ENCODE measurements at places on chromosomes 16 and 17.
A peak's percentile ranks its signal among the peaks of the same experiment; 100 is the strongest.

DNA sequence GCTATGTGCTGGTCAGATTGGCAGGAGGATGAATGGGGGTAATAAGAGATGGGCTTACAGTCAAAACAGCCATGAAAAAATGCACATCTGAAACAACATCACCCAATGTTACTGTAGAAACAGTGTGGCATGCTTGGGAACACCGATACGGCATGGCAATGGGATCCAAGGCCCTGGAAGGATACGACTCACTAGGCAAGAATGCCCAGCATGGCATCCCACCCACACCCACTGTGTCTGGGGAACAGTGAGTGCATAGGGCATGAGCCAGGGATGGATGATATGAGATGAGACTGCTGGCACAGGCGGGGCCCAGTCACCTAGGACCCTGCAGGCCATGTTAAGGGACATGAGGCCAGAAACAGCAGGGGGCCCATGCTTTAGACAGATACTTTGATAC, 11.5 kb downstream of the TRIM25 start:
- DNase-seq: no peak

- DNase-seq: no peak
Observed at GRCh38 chr16:2745116-2745890, 7.1 kb upstream of the SRRM2 start.

- DNase-seq: no peak
Observed at GRCh38 chr16:87259431-87259830, 57.8 kb downstream of the C16orf95 start.

DNA sequence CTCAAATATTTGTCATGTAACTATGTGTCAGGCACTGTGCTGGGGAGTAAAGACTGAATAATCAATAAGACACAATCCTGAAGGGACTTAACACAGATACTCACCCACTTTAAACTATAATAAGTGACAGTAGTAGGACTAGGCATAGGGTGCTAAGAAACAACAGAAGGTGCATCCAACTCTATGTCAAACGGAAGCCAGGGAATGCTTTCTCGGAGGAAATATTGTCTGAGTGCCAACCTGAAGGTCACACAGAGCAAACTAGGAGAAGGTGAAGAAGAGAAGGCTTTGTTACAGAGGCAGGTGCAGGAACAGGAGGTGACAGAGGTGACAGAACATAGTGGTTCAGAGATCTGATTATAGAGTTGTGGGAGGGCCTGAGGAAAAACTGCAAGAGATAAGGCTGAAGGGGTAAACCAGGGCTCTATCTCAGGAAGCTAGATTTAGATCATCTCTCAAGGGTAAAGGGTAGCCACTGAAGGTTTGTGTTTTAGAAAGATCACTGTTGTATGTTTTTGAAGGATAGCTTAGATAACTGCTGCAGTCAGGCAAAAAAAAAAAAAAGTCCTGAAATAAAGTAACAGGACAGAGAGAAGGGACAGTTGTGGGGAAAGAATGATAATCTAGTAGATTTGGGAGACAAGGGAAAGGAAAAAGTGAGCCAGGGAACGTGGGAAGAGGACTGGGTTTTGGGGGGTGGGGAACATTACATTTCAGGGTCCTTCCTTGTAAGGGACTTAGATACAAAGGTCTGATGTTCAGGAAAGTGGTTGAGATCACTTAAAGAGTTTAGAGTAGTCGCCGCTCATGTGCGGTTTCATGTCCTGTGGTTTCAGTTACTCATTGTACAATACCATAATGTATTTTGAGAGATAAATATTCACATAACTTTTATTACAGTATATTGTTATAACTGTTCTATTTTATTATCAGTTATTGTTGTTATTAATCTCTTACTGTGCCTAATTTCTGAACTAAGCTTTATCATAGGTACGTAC, 85.6 kb upstream of the NETO2 start:
- peak; percentile 57 for DNase-seq

- DNase-seq: no peak
Observed at GRCh38 chr17:75485688-75486087, 29.3 kb downstream of the TMEM94 start.

DNA sequence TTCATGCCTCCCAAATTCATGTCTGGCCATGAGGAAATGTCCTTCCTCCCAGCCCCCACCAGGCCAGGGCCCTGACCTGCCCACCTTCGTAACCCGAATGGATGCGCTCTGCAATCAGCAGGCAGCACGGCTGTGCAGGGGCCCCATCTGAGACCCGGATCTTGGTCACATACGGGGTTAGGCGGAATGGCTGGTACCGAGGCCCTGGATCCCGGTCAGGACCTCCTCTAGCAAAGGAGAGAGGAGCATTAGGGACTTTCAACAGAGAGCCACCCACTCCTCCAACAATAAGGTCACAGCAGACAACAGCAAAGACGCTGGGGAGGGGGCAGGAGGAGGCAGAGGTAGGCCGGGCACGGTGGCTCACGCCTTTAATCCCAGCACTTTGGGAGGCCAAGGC, 3.6 kb downstream of the PER1 start:
- no peak for DNase-seq

GRCh38 chr16:66159987-66160386, 206.5 kb upstream of the CDH5 start:
- DNase-seq: no peak

GRCh38 chr16:22739077-22739476, 74.9 kb upstream of the HS3ST2 start:
- peak; percentile 29 for DNase-seq

DNA sequence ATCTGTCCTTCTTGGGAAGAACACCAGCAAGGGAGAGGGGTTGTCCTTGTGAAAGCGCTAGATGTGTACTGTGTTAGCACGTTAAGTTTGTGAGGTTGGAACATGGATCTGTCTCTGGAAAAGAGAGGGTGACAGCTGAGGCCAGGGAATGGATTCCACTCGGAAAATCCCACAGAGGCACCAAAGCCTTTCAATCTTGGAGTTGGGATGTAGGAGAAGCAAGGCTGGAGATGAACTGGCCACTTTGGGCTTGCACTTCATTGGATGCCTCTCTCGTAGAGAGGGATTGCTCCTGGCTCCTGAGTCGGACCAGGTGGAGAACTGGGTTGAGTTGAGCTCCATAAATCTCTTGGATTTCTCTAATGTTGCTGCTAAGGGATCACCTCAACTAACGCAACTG, 67.2 kb downstream of the CCDC182 start:
- no peak for DNase-seq

- DNase-seq: no peak
Observed at GRCh38 chr16:15876503-15876902, 11.9 kb downstream of the CEP20 start.

GRCh38 chr16:67936124-67936879, at the start of gene PSMB10:
TSS of gene PSMB10 (minus strand) at chr16:67936850. CDS start at chr16:67936749, 101 bp downstream.
- peak; percentile 81 for DNase-seq

GRCh38 chr16:4704913-4705312, 11.6 kb downstream of the NUDT16L1 start:
- no peak for DNase-seq

DNA sequence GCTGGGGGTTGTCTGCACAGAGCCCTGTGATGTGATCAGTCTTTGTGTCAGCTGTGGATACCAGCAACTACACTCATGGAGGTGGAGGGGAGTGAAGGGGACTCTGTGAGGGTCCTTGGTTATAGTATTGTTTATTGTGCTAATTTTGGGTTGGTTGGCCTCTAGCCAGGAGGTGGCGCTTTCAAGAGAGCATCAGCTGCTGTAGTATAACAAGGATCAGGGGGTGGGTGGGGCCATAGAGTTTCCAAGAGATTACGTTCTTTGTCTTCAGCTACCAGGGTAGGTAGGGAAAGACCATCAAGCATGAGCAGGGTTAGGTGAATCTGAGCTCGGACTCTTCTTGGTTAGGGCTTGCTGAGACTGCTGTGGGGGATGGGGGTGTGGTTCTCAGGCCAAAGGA, 97.1 kb upstream of the HS3ST3A1 start:
- no peak for DNase-seq

- peak; percentile 55 for DNase-seq
Observed at GRCh38 chr17:40553694-40554534, 11.4 kb downstream of the CCR7 start.

DNA sequence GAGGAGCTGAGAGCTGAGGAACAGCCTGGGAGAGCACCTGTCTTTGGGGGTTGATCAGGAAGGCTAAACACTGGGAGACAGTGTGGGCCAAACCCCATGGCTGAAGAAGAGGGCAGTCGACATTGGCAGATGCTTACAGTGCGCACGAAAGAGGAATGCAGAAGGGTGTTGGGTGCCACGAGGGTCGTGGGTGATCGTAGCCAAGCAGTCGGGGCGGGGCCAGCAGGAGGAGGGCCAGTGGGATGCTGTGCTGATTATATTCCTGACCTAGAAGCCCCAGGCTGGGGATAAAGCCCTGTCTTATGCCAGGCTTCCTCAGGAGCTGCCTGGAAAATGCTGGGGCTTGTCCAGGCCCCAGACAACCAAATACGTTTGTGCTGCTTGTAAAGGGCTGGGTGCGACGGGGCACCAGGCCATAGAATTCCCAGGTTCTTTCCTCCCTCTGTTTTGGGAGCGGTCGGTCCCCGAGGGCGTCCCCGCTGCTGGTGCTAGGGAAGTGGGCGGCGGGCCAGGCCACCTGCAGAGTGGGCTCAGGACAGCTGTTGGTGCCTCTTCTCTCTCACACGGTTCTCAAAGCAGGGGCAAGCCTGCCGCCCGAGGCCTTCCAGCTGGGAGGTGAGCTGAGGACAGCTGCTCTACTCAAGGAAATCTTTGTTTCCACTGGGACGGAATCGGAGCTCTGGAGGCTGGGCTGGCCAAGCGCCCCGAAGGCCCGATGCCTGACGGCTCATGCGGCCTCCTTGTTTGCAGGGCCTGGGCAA, 10.0 kb downstream of the C1QTNF1 start:
- DNase-seq: no peak

DNA sequence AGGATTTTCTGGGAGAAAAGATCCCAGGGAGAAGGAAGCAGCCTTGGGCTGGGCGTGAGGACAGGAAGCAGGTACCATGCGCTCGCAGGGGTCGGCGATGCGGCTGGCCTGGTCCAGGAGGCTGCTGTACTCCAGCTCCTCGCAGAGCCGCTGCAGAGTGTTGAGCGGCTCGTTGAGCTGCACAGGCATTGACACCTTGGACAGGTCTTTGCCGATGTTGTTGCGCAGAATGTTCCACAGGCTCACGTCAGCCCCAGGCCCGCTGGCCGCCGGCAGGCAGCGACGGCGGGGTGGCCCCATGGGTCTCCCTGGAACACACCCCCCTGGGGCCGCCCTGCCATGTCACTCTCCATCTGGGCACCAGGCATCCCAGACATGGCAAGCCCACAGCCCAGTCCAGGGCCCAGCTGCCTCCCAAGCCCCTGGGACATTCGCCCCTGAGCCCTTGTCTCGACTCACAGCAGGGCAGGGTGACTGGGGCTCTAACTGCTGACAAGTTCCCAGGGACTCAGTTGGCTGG, 8.0 kb downstream of the OSBPL7 start:
- no peak for DNase-seq

DNA sequence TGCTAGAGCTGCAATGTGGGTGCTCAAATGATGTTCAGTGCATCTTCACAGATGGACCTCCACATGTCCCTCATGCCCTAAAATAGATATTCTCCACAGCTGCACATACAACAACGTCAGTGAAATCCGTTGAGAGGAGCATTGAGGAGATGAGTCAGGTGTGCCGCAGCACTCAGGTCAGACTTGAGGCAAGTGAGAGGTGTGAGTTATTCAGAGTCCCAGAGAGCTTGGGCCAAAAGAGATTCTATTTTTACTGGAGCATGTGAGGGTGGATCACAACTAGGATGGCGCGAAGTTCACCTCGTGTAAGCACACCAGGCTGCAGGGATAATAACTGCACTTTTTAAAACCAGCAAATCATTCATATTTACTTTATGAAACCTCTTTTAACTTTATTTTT, 645.3 kb downstream of the MAF start:
- no peak for DNase-seq

DNA sequence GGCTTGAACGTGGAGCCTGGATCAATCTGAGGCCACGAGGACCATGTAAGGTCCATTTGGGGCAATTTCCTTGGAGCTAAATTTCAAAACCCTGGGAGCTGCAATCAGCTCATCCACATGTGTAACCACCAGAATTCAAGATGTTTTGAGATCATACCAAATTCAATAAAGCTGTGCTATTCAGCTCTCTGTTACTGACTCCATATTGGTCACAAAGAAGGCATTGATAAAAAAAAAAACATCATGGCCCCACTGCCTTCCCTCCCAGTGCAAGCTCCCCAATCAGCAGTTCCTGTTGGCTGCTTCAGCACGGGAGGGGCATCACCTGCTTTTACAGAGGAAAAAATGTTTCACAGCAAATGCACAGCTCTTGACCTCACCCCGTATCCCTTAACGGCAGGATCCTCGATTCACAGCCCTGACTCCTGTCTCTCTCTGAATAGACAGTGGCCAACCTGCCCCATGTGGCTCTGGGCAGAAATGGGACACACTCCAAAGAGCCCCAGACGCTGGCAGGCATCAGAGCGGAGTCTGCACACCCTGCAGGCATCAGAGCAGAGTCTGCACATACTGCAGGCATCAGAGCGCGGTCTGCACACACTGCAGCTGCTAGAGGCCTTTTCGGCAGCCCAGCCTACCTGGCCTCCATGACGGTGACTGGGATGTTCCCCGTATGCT, 37.1 kb downstream of the FANCA start:
- no peak for DNase-seq

GRCh38 chr17:63841350-63842172, 924 bp downstream of the SMARCD2 start:
- peak; percentile 46 for DNase-seq

GRCh38 chr16:25626172-25626571, 65.6 kb upstream of the HS3ST4 start:
- no peak for DNase-seq

DNA sequence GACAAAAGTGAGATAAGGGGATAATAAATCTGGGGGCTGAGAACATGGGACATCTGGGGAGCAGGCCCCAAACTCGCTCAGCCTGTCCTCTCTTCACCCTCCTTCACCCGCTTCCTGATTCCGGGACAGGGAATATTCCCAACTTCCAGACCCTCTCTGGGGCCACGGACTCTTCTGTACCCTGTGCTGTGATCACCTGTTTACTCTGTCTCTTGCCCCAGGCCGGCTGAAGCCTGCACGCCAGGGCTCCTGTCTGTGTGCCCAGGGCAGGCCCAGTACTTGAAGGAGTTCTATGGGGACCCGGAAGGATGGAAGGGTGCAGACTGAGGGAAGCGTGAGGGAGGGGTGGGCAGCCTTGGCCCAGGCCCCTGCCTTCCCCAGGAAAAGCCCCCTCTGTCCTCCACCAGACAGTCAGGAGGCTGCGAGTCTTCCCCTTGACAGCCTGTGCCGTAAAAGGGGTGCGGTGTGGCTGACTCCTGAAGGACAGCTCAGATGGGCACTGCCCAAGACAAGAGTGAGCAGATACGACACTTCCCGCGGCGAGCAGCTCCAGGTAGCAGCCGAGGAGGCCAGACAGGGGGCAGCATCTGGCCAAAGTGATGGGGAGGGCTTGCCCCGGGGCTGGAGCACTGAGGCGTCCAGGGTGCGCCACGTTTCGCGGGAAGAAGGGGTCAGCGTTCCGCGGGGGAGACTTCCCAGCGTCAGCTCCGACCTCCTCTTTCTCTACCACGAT, 1.0 kb upstream of the CCNF start:
- peak; percentile 47 for DNase-seq

GRCh38 chr16:77995843-77996455, 26.4 kb upstream of the CLEC3A start:
- no peak for DNase-seq
